CD4-positive, alpha-beta T cell treated with Interleukin-15 for 1 hour (primary cell): ENCODE measurements at places on chromosomes 11 and 22.
A peak's percentile ranks its signal among the peaks of the same experiment; 100 is the strongest.

- DNase-seq, result no peak
These were observed 4.7 kb downstream of the EIF1AD start for GRCh38 chr11:65997286-65997685.

- DNase-seq, result peak; percentile 24
These were observed 34.0 kb downstream of the IRAG1 start for GRCh38 chr11:10659339-10660216.

- DNase-seq, result no peak
These were observed 14.3 kb downstream of the CSNK1E start for GRCh38 chr22:38302906-38303305.

DNA sequence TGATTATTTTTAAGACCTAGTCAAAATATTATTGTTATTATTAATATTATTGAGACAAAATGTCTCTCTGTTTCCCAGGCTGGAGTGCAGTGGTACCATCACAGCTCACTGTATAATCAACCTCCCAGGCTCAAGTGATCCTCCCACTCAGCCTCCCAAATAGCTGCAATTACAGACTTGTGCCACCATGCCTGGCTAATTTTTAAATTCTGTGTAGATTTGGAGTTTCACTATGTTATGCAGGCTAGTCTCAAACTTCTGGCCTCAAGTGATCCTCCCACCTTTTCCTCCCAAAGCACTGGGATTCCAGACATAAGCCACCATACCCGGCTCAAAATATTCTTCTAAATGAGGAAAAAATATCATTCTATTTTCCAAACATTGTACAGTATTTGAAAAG lies 37.0 kb downstream of the SLC36A4 start:
- no peak for DNase-seq

DNA sequence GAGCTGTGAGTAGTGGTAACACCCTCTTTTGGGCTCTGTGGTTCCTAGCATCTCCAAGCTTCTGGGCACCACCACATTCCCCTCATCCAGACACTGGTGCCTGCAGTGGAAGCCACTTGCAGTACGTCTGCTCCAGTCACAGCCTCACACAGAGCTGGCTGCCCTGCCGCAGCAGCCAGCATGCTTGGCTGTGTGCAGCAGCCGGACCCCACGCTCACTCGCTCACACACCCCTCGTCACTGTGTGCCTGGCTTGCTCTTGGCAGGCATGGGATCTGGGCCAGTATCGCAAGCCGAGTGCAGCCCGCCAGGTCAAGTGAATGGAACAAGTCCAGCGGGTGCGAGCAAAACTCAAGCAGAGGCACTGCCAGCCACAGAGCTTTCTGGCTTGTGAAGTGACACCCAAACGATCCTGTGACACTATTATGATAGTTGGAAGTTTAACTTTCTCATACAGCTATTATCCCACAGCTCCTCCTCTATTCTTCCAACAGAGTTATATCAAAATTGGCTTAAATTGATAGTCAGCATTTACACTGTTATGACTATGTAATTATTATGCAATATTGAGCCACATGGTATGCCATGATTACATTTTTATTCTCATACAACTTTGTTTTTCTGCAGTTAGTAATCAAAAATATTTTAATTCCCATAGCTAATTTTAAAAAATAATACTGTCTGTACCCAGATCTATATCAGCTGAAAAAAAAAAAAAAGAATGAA lies 89.0 kb downstream of the CCDC73 start:
- no peak for DNase-seq
